ENCODE measurements at places on chromosomes 3 and 15.

DNA sequence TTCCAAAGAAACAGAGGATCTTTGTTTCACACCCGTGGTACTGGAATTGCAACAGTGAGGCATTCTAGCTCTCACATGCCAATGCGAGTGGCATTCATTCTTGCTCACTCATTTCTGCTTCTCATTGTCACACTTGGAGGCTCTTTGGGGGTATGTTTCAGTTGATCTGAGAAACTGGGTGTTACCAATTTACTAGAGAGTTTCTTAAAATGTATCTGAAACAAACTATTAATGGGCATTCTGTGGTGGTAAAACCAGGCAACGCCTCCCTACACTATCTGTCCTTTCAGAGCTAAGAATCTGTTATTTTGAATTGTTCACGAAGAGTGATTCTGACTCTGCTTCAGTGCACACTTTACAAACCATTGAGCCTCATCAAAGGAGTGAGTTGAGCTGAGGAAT is 140.6 kb upstream of the BHLHE40 start:
- DNase-seq, result no peak

DNA sequence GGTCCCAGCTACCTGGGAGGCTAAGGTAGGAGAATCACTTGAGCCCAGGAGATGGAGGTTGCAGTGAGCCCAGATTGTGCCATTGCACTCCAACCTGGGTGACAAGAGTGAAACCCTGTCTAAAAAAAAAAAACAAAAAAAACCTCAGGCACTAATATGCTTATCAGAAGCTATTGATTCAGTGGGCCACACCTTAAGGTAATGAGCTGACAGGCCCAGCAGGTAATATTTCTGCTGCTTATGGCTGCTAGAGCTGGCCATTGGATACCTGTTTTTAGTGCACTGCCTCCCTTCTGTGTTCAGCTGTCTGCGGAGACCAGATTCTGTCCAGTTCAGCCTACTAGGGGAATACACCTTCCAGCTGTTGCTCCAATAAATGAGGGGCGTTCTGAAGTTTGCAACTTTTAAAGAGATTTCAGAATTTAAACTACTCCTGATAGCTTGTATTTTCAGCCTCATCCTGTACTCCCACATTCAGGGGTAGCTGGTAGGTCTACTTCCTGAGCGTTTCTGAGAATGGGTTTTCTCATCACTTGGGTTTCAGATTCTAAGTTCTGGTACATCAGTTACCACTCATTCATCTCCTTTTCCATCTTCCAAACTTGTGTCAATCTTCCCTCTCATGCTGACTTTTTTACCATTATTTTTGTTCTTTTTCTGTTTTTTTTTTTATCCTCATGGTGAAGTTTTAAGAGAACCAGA is 69.0 kb downstream of the ATP11B start:
- DNase-seq, result no peak

- DNase-seq, result peak; percentile 85
Measured at GRCh38 chr15:98428253-98428989, 219.9 kb upstream of the IGF1R start.

GRCh38 chr15:87732976-87733375 is 523.6 kb downstream of the NTRK3 start:
- DNase-seq, result no peak

DNA sequence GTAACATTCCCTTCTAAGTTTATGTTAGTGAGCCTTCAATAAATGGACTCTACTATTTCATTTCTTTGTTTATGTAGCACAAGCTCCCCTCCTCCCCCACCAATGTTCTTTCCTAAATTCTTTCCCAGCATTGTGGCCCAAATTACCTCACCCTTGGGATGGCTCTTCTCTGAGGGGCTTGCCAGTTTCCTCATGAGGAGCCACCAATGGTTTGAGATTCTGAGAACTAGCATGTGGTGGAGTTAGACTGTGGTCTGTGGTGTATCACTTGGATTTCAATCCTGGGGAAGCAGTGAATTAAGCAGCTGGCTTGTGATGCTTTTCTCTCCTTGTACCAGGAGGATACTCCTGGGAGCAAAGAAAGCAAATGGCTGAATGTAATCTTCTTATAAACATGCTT is 50.0 kb upstream of the NPHP3 start:
- no peak for DNase-seq

GRCh38 chr3:98602078-98602678 is 8.8 kb upstream of the CPOX start:
- DNase-seq, result no peak

- no peak for DNase-seq
Measured at GRCh38 chr3:197356275-197356674, 57.9 kb upstream of the DLG1 start.

GRCh38 chr3:55065331-55065730 is 137.5 kb upstream of the LRTM1 start:
- DNase-seq, result no peak

- no peak for DNase-seq
Measured at GRCh38 chr3:53913401-53913800, 21.7 kb upstream of the SELENOK start.

DNA sequence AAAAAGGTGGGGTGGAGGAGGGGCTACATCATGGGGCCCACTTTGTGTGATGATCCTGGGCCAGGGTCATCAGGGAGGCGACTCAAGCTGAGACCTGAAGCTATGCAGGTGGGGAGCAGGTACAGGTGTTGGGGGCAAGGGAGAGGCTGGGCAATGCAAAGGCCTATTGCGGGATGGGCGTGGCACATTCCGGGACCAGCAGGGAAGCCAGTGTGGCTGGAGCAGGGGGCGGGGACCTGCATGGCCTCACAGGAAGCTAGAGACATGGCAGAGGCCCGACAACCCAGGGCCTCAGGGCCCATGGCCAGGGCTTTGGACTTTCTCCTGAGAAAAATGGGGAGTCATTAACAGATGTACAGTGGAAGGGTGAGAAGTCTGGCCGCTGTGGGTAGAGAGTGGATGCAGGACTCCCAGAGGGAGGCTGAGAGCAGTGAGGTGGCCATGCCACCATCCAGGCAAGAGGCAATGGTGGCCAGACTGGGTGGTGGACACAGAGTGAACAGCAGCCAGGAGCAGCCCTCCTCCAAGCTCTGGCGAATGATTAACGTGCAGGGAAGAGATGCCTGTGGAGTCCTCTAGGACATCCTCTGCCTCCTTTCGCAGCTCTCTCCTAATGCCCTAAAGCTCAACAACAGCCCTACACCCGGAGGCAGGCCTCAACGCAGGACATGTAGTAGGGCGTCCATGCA is 122.6 kb upstream of the ATP2B2 start:
- DNase-seq, result peak; percentile 74

DNA sequence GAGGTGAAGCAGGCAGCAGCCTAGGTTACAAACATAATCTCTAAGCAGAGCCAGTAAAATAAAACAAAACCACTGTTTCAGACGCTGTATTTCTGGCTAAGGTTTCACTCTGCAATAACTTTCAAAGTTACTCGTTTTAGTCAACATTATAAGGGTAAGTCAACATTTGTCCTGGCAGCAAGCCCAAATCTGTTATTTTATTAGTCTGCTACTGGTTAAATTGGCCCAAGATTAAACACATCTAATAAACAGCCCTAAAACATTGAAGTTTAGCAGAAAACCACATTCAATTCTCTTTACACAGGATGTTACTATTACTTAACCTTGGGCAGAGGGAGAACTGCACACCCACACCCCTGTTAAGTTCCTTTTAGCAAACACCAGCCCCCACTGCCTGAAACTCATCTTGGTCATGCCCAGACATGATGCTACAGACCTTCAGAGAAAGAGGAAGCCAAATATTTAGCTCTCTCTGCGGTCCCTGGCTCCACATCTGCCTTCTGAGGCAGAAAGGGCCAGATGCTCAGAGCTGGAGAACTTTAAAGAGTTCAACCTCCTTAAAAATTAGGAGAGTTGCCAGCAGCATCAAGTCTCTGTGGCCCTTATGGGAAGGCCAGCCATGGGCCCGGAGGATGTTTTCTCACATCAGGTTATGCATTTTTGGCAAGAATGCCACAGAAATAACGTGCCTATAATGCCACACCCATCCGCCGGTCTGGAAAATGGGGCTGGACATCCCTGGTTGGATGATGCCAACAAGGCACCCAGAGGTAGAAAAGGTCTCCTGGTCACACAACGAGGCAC is 17.9 kb downstream of the ARHGEF3 start:
- DNase-seq, result no peak

DNA sequence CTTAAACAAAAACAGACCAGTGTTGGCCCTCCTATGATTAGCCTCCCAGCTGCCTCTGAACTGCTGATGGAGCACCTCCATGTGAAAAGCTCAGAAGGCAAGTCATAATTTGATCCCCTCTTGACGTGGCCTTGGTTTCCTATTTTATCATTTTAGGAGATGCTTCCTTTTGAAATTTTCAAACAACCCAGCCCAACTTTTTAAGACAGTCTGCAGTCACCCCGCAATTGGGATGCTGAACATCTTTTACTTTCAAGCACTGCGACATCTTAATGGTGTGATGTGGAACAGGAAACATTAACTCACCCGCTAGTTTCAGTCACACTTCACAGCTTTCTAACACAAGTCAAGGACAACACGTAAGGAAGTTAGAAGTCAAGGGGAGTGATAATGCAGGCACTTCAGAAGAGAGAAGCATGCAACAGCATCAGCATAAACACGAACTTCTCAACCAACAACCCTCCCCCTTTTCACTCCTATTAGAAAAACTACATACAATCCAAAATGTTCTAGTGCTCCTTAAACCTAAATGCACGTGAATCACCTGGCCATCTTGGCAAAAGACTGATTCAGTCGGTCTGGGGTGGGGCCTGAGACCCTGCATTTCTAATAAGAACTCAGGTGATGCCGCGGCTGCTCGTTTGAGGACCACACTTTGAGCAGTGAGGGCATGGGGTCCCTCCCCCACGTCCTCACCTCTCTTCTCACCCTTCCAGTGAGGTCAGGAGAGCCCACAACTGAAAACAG is 161.5 kb downstream of the FOXP1 start:
- DNase-seq, result no peak

- DNase-seq, result peak; percentile 75
Measured at GRCh38 chr15:25693321-25694238, 169.5 kb downstream of the ATP10A start.

DNA sequence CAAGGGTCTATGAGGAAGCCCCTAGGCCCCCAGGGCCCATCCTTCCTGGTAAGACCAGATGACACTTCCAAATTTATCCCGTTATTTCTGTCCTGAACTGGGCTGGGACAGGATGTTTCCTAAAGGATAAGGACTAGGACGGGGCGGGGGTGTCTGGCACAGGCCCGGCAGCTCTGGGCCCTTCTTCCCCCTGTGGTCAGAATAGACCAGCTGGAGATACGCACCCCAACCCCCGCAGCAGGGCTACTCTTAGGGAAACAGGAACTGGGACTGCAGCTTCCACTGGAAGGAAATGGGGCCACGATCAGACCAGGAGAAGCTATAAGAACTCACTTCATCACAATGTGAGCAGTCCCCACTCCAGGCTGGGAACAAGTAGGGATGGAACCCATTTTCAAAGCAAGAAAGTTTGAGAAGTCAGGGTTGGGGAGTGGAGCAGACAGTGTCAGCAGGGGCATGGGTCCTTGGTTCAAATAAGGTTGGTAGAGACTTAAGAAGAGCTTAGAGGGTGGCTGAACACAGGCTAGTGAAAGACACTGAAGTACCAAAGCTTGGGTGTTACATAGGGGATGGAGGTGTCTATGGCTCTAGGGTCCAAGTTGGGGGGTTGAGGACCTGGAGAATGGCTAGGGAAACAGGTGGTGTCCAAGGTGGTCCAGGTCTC is 1.1 kb downstream of the NCKIPSD start:
- DNase-seq, result no peak

GRCh38 chr15:80099241-80099640 is 39.8 kb downstream of the ZFAND6 start:
- no peak for DNase-seq

DNA sequence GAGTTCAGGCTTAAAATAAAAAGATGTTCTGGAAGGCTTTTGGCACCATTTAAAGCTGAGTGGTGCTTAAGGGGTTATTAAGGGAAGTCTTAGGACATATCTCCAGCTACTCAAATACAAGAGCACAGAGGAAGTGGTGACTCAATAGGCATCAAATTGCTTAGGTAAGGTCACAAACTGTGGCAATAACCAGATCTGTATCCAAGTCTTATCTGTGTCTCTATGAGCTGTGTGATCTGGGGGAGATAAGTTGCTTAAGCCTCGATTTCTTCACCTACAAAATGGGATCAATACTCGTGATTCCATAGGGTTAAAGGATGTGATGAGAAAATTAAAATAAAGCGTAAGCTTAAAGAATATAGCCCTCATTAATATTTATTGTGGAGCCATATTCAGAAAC is 7.6 kb downstream of the HDC start:
- DNase-seq, result no peak

GRCh38 chr3:190209533-190209932 is 88.8 kb upstream of the P3H2 start:
- DNase-seq, result no peak

GRCh38 chr3:161296814-161297213 is 74.5 kb downstream of the SPTSSB start:
- no peak for DNase-seq

DNA sequence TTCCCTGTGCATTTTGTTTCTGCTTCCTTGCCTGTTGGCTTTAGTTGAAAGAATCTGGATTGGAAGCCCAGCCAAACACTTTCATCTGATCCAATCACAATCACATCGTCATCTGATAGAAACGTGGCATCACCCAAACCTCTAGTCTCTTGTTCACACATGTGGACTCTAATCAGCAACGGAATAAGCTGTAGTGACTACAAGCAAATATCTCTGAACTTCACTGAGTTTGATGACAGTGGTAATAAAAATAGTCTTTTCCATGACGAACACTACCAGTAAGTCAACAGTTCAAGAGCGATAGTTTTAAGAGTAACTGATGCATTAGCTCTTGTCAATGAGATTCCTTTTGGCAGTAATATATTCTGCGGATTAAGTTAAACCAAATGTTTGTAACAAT is 22.8 kb upstream of the MECOM start:
- no peak for DNase-seq

DNA sequence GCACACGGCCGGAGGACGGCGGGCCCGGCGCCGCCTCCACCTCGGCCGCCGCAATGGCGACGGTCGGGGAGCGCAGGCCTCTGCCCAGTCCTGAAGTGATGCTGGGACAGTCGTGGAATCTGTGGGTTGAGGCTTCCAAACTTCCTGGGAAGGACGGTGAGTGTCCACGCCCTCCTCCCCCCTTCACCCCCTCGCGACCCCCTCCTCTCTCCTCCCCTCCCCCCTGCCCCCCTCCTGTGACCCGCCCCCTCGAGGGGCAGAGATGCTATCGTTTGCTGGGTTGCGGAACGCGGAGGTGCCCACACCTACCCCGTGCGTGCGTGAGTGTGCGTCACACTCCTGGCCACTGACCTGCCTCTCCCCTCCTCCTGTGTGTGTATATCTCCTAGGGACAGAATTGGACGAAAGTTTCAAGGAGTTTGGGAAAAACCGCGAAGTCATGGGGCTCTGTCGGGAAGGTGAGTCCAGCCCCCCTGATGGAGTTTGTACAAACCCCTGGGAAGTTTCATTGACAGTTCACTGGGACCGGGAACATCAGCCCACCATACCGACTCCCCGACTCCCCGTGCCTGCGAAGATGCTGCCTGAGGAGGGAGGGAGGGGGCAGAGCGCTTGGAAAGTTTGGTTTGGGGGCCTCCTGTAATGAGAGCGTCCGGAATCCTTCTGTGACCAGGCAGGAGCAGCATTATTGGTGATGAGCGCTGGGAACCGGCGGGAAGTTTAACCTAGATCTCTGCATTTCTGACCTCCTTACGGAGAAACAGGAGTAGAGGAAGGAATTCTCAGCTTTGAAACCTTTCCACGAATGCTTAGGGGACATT is 795 bp upstream of the SCAANT1 start:
- DNase-seq, result peak; percentile 39

All from WTC11 (cell line).